ENCODE measurements at places on chromosomes 5 and 9.

DNA sequence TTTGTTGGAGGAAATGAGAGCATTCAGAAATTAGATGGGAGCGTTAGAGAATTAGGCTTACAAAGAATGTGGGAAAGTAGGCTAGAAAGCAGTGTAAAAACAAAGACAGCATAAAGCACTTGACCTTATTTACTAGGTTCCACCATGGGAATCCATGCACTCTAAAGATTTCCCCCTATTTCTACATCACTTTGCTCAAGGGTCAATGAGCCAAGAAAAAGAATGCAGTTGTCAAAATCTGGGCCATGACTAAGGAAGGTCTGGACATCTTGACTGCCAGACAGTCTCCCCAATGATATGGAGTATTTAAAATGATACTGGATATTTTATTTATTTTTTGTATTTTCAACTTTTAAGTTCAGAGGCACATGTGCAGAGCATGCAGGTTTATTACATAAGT lies 3.4 kb downstream of the TLR4 start:
- no peak for DNase-seq

GRCh38 chr5:61768692-61769281 lies 436.7 kb downstream of the ZSWIM6 start:
- no peak for DNase-seq

DNA sequence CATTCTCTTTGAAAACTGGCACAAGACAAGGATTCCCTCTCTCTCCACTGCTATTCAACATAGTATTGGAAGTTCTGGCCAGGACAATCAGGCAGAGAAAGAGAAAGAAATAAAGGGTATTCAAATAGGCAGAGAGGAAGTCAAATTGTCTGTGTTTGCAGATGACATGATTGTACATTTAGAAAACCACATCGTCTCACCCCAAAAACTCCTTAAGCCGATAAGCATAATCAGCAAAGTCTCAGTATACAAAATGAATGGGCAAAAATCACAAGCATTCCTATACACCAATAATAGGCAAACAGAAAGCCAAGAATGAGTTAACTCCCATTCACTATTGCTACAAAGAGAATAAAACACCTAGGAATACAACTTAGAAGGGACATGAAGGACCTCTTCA lies 21.0 kb upstream of the EPB41L4A start:
- no peak for DNase-seq

DNA sequence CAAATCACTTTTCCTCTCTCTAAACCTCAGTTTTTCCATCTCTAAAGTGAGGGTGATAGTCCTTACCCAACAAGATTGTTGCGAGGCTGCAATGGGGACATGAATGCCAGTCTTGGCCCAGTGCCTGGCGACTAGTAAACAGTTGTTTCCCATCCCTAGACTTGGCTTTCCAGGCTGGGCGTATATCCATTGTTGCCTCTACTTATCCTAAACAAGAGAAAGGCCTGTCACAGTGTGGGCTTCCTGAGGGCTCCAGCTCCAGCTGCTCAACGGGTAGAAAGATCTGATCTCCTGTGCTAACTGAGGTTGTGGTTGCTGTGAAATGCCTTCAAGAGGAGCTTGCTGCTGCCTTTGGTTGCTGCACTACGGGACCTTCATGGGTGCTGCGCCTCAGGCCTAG lies 142.0 kb downstream of the NSG2 start:
- DNase-seq, result no peak

DNA sequence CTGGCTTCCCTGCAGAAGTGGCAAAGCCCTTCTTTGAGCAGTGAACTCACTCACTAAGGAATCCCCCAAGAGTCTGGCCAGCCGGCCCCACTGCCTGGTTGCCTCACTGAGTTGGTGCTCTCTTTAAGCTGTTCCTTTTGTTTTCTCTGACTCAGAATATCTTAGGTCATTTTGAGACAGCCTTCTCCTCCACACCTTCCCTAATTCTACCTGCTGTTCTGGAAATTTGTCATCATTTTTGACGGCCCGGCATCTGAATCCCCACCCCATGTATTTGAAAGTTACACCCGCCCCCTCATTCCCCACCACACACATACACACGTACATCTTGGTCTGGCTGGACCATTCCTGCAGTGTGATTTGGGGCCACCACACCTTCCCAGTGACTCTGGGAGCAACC lies 41.8 kb downstream of the FGF1 start:
- no peak for DNase-seq

DNA sequence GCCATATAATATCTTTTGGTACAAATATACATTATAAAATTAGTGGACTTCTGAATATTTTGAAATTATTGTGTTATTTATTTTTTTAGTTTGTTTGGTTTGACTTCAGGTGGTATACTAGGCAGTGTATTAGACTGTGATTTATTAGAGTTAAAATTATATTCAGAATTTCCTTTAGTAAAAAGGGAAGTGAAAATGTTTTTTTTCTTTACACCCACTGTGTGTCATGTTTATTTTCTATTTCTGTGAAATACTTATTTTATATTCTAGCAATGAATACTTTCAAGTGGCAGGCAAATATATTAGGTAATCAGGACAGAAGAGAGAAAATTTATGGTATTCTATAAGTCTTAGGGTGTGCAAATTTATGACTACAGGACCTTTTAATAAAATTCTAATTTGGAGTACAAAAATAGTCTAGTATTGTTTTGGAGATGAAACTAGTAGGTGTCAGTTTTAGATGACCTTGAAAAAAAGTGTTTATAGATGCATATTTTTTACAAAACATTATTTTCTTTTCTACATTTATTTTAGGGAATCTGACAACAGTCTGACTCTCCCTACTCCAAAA lies 8.8 kb downstream of the CSNK1G3 start:
- DNase-seq, result no peak

Measured in ovary (tissue), 10 donors.